Caco-2 (cell line): ENCODE measurements at places on chromosomes 3 and 15.

DNA sequence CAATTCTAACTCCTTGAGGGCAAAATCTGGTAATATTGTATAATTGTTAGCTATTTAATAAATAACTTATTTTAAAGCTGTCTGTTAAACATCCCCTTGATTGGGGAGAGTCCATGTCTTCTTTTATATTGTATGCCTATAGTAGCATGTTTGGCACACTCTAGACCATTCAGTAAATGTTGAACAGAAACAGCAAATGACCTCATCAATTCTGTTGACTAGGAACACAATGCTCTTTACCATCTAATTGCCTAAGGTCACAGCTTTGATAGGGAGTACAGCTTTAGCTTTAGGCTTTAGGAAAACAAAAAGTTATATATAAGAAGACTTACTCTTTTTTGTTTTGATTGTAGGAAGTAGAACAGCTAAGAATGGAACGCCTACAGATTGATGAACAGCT is 27.0 kb downstream of the DNAJC19 start:
- DNase-seq = no peak

- DNase-seq = no peak
These were observed 123.3 kb upstream of the NANOGP8 start for GRCh38 chr15:35208353-35208752.

- DNase-seq = no peak
These were observed 62.3 kb downstream of the CEP152 start for GRCh38 chr15:48748535-48748934.

- no peak for DNase-seq
These were observed 357.5 kb upstream of the UMPS start for GRCh38 chr3:124372775-124373174.

- DNase-seq = no peak
These were observed 478.5 kb upstream of the CBLB start for GRCh38 chr3:106347350-106347749.

- no peak for DNase-seq
These were observed 10.6 kb upstream of the RFX7 start for GRCh38 chr15:56254265-56254664.

DNA sequence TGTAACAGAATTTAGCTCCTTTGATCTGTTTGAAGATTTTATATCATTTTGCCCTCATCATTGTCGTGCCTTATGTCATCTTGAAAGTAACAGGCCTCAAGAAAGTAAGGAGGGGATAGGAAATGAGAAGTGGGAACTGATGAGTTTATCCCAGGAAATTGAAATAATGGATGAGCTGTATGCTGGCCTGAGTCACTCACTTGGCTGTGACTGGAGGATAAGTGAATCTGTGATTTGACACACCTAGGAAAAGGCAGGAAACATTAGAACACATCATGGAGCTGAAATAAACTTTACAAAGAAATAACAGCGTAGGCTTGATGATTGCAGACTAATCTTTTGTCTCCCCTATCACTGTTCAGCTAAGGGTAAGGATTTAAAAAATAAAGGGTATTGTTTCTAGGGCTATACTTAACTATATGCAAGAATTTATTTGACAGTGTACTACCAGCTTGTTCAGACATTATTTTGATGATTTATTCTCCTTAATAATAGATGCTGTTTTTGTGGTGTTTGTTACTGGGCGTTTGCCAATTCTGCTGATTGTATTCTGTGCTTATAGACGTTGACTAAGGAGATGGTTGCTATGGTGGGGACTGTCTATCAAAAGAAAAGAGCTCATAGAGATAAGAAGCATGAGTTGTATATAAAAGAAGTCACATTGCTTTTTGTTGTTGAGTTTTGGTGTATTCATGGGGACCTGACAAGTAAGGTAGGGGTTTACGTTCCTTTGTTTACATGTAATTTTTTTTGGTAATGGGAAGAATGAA is 105.6 kb upstream of the ROPN1 start:
- DNase-seq = no peak

GRCh38 chr15:40825661-40826422 is 2.7 kb downstream of the PPP1R14D start:
- peak; percentile 81 for DNase-seq

- no peak for DNase-seq
These were observed 742 bp downstream of the CAMKV start for GRCh38 chr3:49868862-49869466.

DNA sequence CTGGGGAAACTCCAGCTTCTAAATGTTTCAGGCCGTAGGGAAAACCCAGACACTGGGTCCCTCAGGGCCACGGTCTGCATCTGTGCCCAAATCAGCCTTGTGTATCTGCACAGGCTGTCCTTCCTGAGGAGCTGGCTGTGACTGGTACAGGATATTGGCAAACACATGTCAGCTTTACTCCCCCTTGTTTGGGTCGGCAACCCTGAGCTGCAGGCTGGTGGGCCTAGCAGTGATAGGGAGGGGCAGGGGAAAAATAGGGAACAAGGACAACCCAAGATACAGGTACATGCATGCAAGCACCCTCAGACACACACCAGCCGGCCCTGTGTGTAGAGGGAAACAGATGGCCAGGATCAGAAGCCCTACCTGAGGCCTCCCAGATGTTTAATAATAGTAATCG is 28.7 kb upstream of the HCN4 start:
- no peak for DNase-seq

- no peak for DNase-seq
These were observed 3.1 kb downstream of the CSRNP1 start for GRCh38 chr3:39150148-39150802.

DNA sequence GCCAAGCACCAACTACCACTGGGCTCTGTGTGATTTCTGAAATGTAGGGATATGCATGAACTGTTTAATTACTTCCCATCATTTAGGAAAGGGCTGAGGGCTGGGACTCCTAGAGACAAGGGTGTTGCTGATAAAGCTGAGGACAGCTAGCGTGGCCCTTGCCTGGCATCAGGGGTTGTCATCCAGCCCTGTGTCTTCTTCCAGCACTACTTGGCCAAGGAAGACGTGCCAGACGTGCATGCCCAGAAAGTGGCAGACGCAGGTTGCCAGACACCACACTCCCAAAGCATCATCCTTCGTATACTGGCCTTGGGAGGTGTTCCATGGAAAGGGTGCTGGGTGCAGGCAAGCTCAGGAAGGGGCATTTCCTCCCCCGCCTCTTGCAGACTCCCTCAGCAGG is 64.8 kb downstream of the LRIG1 start:
- DNase-seq = no peak

GRCh38 chr3:195467641-195468390 is 25.0 kb upstream of the ACAP2 start:
- no peak for DNase-seq

DNA sequence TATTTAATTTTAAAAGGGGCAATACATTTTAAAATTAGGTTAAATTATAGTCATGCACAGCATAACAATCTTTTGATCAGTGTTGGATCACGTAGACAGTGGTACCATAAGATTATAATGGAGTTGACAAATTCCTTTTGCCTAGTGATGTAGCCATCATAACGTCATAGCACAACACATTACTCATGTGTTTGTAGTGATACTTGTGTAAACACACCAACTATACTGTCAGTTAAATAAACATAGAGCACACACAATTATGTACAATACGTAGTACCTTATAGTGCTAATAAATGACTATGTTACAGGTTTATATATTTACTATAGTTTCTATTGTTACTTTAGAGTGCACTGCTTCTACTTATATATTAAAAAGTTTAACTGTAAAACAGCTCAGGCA is 31.2 kb downstream of the FOXB1 start:
- no peak for DNase-seq

- peak; percentile 3 for DNase-seq
These were observed 46.1 kb downstream of the CPA3 start for GRCh38 chr3:148911173-148911572.

DNA sequence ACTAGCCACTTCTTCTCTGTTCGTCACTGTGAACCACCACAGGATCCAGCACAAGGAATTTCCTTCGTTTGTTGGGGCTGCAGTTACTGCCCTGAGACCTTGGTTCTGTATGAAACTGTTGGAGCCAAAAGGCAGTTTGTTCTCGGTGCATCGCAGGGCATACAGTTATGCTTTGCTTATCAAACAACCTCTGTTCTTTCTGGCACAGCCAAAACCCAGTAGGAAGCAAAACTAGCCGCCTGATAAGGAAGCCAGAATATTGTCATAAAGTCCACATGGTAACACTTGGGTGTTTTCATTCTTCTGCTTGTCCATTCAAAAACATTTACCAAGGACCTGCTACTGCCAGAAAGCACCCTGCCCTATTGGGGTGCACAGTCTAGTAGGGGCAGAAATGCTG is 116.1 kb downstream of the RAB11A start:
- DNase-seq = no peak

- DNase-seq = no peak
These were observed 155.4 kb downstream of the GOLGA6L6 start for GRCh38 chr15:20386198-20386597.

DNA sequence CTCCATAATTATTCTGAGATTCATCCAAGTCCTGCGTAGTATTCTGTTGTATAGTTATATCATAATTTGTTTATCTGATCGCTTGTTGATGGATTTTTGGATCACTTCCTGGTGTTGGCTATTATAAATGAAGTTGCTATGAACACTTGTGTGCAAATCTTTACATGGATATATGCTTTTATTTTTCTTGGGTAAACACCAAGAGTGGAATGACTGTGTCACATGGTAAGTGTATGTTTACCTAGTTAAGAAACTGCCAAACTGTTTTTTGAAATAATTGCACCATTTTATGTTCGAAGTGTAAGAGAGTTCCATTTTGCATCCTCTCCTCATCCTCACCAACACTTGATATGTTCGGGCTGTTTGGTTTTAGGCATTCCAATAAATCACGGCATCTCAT is 360.4 kb upstream of the FRG2C start:
- no peak for DNase-seq

DNA sequence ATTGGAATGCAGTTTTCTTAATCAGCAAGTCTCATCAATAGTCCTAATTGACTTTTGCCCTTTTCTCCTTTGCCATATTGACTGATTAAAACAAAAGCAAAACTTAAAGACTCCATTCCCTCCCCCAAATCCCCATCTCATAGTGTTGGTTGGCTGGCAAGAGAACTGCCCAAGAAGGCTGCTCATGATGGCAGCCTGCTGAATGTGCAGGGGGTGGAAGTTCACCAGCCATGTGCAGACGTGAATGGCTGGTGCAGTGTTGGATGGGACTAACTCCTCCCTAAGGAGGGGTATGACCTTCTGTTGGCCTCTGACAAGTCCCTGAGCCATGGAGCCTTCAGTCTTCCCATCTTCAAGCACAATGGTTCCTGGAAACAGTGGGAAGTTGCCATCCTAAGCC is 7.0 kb downstream of the SMAD3 start:
- DNase-seq = no peak

- no peak for DNase-seq
These were observed 33.2 kb downstream of the APH1B start for GRCh38 chr15:63310646-63311045.

- no peak for DNase-seq
These were observed 103.3 kb downstream of the PCCB start for GRCh38 chr3:136353461-136353860.

DNA sequence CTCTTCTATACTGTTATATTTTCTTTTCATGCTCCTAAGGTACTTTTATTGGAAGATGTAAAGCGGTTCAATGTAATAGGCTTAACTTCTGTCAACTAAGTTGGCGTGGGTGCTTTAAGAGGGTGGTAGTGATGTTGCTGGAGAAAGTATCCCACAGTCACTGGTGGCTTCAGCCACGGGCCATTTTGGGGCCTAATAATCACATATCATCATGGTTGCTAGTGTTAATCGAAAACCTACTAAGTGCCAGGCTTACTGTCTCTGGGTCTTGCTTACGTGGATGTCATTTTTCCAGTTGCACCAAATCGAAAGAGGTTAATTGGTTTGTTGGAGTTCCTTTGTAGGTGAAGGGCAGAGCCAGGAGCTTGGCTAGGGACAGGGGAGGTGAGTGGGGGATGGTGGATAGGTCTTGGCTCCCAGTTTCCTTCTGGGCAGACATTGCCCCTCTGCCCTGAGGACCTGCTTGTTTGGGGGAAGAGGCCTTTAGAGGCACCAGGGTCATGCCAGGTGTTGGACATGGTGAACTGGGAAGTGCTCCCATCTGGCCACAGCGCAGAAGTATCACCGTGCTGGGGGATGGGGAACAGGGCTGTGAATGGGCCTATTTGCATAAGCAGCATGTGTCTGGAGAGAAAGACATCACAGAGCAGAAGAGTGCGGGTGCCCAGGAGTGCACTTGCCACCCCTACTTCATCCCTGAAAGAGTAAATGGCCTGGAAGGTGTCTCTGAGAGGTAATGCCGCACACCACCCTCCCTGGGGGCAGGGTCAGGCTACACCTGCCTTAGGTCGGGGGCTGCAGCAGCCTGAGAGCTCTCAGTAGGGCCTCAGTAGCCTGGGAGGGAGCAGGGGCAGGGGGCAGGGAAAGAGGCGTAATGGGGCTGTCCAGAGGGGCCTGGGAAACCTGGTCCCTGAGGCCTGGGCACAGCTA is 62.4 kb upstream of the POLG start:
- no peak for DNase-seq

DNA sequence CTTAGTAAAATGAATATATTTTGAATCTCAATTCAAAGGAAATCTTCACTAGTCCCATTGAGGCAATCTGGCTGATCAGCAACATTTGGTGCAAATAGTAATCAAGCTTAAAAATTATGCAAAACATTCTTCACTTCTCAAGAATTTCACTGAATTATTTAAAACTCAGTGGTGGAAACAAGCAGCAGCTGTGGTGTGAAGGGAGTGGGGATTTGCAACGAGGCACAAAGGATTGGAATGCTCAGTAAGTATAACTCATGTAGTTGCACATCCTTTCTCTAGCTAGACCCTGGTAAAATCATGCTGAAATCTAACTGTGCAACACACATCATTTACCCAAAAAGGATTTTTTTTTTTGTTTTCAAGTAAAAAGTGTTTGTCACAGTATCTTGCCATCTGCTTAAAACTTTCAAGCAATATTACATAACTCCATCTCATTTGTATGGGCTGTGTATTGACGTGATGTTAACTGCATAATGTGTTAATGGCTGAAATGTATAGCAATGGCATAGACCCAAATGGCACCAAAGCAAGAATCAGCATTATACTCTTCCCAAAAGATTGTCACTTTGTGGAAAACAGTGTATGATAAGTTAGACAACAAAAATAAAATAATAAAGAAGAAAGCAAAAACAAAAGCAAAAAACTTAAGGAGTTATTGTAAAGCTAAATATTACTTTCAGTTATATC is 816.6 kb downstream of the EPHA3 start:
- DNase-seq = no peak

DNA sequence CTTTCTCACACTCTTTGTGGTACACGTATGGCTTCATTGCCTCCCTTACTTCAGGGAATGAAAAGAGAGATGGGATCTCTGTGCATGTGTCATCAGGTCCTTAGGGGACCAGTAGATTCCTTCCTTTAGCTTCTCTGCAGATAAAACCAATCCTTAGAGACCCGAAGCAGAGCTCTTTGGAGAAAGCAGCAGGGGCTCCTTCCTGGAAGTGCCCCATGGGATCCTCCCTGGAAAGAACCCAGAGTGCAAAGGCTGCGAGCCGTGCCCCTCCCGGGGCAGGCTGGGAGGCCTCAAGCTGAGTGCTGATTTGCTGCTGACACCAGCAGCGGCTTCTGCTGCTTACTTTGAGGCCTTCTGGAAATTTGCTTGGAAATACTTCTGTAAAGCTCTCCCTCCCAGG is 328.6 kb upstream of the RGMA start:
- no peak for DNase-seq

GRCh38 chr3:194955546-194955945 is 269.9 kb downstream of the FAM43A start:
- DNase-seq = no peak

- no peak for DNase-seq
These were observed 18.6 kb downstream of the CRYGS start for GRCh38 chr3:186525369-186526255.
